ENCODE measurements at places on chromosomes 16 and 17.

GRCh38 chr17:36106493-36106835 lies 2.8 kb downstream of the CCL4 start:
- DNase-seq, result no peak

- DNase-seq, result no peak
Observed at GRCh38 chr17:49926886-49927285, 42.1 kb upstream of the DLX4 start.

DNA sequence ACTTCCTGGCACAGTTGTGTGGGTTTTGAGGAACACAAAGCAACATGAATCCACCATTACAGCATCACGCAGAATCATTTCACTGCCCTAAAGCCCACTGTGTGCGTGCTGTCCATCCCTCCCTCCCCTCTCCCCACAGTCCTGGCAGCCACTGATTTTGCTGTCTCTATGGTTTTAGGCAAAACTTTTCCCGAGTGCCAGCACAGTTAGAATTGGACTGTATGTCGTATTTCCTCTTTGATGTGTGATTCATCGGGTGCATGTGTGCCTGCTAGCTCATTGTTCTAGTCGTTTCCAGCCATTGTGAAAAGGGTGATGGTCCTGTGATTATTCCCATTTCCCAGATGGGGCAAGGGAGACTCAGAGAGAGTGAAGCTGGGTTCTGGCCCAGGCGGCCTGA lies 12.7 kb downstream of the KLHL36 start:
- DNase-seq, result no peak

DNA sequence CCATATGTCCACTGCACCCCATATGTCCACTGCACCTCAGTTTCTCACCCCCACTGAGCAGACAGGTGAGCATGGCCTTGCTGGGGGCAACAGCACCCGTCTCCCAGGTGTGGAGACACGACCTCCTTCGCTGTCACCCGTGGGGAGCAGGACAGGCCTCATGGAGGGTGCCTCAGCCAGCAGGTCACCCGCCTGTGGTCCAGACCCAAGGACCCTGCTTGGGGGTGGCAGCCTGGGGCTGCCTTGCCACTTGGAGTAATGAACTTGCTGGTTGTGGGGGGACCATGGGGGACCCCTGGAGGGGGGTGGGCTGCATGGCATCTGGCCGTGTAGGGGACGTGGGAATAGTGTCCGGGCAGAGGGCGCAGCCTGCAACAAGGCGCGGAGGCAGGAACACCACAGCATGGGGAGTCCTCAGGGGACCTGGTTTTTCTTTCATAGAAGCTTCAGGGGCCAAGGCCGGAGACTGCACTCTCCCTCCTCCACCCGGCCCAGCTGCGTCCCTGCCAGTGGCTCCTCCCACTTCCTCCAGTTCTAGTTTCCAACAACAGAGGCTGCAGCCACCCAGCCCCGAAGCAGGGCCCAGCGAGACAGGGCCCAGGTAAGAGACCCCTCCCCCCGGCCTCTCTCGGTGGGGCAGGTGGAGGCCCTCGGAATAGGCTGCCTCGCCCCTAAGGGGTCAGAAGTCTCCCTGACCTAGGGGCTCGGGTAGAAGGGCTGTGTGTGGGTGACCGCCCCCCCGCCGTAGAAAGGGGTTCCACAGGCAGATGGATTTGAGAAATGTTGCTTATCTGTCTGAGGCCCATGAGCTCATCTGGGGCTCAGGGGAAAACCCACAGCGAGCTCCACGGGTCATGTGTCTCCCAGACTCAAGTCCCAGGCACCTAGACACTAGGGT lies at the start of gene NHLRC4:
Gene NHLRC4, plus strand, starts transcription at position 531 of the 898 bp plus-strand sequence. CDS start 1,043 bp downstream, outside the sequence.
- DNase-seq, result peak; percentile 46

GRCh38 chr16:30040221-30040620 lies 9.2 kb upstream of the TLCD3B start:
- DNase-seq, result no peak

- DNase-seq, result peak; percentile 21
Observed at GRCh38 chr17:6936370-6937028, 59.4 kb upstream of the ALOX12 start.

- DNase-seq, result peak; percentile 50
Observed at GRCh38 chr17:17628388-17629008, 37.0 kb upstream of the PEMT start.

- no peak for DNase-seq
Observed at GRCh38 chr16:13883276-13883675, 36.7 kb upstream of the ERCC4 start.

DNA sequence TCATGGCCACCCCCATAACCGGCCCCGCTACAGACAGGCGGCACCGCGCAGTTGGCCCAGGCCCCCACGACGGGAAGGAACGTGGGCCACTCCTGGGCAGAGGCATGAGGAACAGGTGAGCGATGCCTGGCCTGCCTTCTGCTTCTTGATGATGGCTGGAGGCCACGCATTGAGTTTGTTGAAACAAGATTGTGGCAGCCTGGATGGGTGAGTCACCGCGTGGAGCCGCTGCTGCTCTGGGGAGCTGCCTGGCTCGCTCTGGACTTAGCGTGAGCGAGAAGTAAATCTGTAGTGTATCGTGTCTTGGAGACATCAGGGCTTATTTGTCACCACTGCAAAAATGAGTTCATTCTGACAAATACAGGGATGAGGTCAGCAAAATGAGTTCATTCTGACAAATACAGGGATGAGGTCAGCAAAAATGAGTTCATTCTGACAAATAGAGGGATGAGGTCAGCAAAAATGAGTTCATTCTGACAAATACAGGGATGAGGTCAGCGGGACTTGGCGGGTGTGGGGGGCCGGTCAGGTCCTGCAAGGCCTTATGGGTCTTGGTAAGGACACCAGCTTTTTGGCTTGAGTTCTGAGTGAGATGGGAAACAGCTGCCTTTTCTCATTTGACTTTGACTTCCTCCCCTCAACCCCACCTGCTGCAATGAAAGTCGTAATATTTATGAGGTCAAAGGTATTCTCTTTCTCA lies 93.0 kb downstream of the SEC14L1 start:
- no peak for DNase-seq

DNA sequence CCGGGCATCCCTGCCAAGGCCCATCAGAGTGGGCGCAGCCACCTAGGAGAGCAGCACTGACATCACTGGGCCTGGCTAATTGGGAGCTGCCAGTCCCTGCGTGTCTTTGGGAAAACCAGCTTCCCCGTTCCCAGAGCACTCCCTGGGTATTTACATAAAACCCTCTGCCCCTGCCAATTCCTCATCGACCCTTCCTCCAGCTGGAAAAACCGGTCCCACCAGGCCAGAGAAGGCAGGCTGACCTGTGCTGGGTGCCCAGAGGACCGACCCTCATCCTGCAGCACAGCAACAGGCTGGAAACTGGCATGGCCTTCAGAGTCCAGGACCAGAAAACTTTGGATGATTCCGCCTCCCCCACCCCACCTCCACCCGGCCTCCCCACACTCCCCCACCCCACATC lies 8.2 kb upstream of the FOXN1 start:
- no peak for DNase-seq

GRCh38 chr16:84086341-84086740 lies 30.4 kb downstream of the MBTPS1 start:
- DNase-seq, result no peak

GRCh38 chr17:76265624-76266243 lies 586 bp downstream of the UBALD2 start:
- DNase-seq, result peak; percentile 68

DNA sequence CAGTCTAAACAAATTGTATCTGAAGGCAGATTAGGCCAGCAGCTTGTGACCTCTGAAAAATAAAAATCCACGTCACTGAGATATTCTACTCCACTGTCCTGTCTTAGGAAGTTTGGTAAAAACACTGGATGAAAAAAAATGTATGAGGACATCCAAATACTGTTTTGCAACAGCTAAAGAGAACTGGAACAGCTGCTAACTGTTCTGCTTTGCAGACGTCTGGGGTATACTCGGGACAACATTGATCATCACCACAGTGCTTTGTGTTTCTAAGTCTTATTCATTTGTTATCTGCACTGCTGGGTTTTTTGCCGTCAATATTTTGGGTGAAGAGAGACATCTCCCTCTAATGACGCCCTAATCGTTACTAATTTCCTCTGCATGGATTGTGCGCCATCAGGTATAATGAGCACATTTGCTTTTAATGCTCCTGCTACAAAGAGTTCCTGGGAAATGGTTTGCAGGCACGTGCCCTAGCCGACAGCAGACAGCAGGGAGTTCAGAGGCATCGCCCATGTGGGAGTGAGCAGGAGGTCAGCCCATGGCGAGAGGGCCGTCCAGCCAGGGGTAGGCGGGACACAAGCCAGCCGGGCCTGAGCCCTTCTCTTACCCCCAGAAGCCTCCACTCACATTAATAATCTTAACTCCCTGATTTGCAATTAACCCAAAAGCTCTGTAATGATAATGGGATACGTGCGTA lies 87.0 kb downstream of the CBLN1 start:
- DNase-seq, result no peak

- no peak for DNase-seq
Observed at GRCh38 chr17:63973930-63974593, 1.3 kb upstream of the SCN4A start.

DNA sequence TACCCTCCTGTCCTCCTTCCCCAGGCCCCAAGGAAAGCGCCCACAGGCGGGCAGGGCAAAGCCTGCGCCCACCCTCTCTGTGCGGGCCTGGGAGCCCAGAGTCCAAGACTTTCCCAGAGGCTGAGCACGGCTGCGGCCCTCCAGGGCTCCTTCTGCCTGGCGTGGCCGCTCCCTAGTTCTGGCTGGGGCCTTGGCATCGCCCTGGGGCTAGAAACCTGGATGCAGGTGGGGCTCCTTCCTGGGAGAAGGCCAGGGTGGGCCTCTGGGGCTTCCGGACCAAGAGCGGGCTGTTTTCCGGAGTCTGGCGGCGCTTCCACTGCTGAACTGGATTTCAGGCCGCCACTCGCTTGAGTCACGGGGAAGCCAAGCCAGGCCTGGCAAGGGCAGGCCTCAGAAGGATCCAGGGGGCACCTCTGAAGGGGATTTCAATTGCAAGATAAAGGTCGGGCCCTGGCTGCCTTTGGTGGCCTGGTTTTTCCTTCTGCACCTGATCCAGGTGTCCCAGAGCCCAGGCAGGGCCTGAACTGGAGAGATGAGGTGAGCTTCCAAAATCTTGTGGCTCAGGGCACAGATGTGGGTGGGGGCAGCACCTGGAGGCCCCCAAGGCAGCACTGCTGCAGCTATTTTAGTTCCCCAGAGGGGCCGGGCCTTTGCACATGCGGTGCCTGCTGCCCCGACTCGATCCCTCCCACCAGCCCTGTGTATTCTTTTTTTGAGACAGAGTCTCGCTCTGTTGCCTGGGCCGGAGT lies 227.4 kb downstream of the MRTFB start:
- no peak for DNase-seq

DNA sequence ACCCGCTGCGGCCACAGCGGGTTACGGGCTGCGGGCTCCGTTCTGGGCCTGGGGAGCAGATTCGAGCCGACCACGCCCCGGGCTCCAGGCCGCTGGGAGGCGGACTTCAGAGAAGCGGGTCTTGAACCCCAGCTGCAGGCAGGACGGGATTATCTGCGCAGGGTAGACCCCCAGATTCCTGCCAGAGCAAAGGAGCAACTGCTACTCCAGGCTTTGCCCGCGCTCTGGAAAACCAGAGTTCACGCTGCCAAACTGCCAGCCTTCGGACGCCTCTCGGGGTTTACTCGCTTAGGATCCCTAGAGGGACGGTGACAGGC lies 301 bp upstream of the ULK2 start:
- DNase-seq, result no peak

DNA sequence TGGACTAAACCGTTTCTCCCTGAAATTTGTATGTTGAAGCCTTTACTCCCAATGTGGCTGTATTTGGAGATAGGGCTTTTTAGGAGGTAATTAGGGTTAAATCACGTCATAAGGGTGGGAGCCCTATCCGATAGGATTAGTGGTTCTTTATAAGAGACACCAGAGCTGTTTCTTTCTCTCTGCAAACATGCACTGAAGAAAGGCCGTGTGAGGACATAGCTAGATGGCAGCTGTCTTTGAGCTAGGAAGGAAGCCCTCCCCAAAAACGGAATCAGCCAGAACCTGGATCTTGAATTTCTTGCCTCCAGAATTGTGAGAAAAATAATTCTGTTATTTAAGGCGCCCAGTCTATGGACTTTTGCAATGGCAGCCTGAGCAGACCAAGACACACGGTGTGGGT lies 14.1 kb downstream of the ODF4 start:
- no peak for DNase-seq

DNA sequence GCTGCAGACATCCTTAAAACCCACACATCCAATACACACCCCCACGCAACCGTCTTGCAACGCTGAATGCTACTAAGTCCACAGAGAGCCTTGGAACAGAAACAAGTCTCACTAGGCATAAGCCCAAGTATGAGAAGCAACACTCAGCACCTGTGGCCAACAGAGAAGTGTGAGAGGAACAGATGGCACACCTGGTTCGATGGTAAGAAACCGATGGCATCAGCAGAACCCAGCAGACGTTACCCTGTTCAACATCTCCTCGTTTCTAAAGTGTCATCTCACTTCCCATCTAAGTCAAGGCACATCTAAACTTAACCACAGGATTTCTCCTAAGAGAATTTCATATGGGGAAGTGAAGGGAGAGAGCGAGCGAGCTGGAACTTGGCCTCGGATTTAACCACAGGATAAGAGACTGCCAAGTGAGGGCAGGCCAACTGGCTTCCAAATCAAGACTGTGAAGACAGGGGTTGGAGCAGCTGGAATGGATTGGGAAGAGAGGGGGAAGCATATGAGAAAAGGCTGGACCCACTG lies 41.0 kb downstream of the NXPH3 start:
- no peak for DNase-seq

DNA sequence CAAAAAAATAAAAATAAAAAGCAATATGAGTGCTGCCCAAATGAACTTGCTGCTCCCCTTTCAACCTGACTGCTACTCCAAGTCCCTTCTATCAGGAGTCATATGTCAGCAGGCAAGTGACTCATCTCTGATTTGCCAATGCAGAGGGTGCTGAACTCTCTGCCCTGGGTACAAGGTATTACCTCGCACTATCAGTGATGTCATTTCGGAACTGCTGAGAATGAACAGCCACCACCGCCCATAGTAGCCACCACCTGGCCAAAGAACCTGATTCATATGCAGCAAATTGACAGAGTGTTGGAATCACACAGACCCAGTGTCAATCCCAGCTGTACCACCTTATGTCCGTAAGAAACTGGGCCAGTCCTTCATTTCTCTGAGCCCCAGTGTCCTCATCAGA lies 31.2 kb downstream of the LYRM9 start:
- no peak for DNase-seq

- no peak for DNase-seq
Observed at GRCh38 chr16:30053376-30054015, 12.1 kb upstream of the ALDOA start.

- DNase-seq, result peak; percentile 74
Observed at GRCh38 chr16:11105038-11105903, 150.7 kb downstream of the SOCS1 start.

- DNase-seq, result no peak
Observed at GRCh38 chr17:28018439-28019070, 23.9 kb upstream of the NLK start.

DNA sequence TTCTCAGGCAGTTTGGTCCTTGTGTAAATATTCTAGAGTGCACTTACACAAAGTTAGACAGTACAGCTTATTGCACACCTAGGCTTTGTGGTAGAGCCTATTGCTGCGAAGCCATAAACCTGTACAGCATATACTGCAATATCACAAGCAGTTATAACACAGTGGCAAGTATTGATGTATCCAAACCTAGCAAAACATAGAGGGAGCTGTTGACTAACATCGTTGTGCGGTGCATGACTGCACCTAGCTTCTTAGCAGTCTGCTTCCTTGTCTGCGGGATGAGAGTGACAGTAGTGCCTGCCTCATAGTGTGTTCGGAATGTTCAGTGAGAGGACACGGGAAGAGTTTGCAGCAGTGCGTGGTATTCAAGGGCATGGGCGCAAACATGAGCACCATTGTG lies 78.9 kb downstream of the MPRIP start:
- DNase-seq, result no peak

Data from CD4-positive, alpha-beta T cell treated with Interleukin-2 at 100 ng/mL for 4 hours (primary cell).